ENCODE measurements at places on chromosomes 11 and 22.

- DNase-seq: no peak
These were observed 9.5 kb downstream of the PLA2G6 start for GRCh38 chr22:38171927-38172831.

DNA sequence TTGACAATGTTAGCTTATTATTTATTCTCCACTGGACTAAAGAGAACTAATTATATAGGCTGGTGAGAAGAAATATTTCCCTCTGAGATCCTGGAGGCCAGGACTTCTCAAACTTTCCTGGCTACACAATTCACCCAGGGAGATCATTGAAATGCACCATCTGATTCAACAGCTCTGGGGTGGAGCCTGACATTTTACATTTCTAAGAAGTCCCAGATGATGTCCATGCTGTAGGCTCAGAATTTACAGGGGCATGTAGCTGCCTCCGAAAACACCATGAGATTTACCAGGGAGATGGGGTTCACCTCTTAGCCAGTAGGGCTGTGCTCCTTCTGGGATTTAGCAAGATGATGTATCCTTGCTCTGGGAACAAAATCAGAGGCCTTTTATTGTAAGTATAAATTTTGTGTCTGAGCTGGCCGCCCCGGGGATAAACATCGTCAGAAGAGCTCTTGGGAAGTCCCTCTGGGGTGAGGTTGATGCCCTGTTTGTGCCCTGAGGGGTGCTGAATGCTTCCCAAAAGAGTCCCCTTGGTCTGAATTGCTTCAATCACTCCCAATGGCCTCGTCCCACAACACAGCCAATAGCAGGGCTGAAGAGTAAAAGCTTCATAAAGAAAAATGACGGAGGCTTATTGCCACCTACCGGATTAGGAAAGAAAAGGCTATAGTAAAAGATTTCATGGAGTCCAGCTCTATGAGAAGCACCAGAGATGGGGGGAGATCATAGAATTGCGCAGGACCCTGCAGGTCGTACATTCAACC, 33.4 kb upstream of the API5 start:
- no peak for DNase-seq

DNA sequence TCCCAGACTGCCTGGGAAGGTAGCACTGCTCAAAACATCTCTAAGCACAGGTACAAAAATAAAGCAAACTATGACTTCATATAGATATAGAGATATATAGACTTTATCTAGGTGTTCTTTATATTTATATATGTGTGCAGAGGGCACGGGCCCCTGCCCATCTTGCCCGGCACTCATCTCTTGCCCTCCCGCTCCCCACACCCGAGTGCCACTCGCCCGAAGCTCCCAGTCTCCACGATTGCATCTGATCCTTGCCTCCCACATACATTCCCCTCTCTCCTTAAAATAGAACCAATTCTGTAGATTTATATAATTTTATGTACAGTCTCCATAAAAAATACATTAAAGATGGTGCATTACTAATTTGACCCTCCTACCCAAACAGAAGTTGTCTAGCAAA, 55.5 kb downstream of the IGSF9B start:
- no peak for DNase-seq

GRCh38 chr22:33350491-33350890, 292.3 kb upstream of the SYN3 start:
- no peak for DNase-seq

DNA sequence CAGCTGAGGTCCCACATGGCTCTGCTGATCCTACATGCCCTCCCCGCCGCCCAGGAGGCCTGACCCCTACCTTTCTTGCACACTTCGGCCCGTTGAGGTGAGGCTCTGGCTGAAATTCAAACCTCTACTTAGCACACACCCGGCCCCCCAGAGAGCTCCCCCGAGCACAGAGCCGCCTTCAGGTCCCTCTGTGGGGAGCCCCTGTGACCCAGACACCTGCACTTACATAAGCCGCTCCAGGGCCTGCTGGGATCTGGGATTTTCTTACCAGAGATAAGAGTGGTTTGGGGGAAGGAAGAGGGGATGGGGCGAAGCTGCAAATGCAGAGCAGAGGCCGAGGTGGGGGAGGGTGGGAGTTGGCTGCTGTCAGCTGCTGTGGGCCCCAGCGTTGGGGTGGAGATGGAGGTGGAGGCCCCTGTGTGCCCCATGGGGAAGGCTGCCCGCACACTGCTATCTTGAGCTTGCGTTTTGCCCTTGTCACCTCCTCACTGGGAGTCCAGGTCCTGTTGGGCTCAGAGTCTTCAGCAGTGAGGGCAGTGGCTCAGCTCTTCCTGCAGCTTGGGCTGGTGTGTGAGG, 30.6 kb downstream of the CAPN1 start:
- DNase-seq: no peak

- DNase-seq: no peak
These were observed 54.8 kb downstream of the CD44 start for GRCh38 chr11:35193767-35194166.

DNA sequence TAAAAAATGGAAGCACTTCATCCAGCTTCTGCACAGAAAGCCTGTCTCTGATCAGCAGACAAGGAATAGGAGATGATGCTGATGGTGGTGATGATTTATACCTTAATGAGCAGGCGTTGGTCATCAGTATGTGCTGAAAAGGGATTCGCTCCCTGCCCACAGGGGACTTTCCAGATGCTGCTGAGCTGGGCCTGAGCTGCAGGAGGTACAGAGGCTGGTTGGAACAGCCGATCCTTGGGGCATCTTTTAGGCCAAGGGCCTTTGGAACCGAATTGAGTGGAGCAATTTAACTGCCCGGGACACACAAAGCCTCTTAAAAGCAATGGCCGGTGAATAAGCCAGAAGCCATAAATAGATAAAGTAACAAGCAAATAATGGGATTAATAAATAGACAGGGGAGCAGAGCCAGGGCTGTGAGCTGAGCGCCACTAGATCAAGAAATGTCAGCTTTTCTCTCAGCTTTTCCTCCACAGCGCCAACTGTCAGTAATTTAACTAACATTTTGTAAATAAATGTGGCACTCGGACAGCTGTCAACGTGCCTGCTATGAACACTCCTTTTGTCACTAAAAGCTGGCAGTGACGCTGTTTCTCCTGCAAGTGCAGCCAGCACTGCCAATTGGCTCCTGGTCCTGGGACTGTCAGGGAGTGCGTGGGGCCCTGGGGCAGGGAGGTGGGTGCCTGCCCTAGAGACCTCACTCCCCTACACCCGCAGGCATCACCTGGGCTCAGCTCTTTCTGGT, 562.3 kb downstream of the NTM start:
- DNase-seq: no peak

- DNase-seq: no peak
These were observed 12.7 kb upstream of the TMA7B start for GRCh38 chr22:39947220-39948216.

- no peak for DNase-seq
These were observed 38.8 kb upstream of the POU2AF1 start for GRCh38 chr11:111417766-111418435.

DNA sequence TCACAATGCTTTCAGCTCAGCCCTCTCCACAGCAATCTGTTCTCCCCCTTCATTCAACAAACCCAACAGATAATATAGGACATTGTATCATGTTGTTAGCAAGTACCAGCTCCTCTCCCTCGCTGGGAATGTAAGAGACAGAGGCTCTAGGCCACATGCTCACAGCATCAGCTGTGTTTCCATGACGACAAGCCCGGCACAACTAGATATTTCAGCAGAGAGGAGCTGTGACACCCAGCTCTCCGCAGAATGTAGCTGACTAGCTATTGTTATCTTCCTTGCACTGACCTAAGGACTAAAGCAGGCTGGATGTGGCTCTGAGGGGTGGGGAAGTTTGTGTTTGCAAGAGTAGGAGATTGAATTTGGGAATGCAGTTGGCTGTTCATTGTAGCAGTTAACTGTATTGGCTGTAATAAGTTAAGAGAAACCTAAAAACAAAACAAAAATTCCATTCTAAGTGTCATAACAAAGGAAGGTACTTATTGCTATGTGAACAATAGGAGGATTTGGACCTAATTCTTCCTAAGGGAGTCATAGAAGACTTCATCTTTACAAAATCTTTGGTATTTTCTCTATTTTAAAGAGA, 28.0 kb upstream of the RRAS2 start:
- no peak for DNase-seq

- no peak for DNase-seq
These were observed 749 bp upstream of the BEST1 start for GRCh38 chr11:61949169-61950034.

- DNase-seq: no peak
These were observed 928 bp upstream of the CRACR2B start for GRCh38 chr11:826836-827145.

DNA sequence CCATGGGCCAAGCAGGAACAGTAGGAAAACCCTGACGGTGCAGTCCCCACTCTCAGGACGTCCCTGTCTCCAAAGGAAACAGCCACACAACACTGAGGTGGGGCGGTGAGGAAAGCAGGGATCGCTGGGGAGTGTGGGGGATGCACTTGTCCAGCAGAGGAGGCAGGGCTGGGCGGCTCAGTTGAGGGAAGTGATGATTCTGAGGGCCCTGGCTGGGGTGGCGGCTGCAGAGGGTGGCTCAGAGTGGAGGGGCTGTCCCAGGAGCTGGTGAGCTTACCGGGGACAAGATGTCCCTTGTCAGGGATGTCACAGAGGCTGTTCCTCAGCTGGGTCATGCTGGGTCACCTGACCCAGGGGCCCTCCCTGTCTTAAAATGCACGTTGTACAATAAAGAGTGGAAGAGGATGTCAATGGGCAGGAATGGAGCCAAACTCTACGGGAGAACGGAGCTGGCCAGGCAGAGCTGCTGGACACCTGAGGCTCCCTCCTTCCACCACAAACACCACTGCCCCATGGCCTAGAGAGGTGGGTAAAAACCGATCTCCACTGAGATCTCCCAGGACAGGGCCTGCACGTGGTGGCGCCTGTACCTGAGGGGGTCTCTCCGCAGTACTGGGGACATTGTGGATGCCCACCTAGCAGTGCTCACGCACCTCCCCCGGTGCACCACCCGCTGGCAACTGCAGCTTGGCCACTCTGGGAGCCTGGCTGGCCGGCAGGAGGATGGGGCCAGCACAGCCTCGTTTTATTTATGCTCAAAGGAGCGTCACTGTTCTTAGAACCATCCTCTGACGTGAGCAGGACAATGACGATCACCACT, 9.7 kb upstream of the EFCAB6 start:
- no peak for DNase-seq

DNA sequence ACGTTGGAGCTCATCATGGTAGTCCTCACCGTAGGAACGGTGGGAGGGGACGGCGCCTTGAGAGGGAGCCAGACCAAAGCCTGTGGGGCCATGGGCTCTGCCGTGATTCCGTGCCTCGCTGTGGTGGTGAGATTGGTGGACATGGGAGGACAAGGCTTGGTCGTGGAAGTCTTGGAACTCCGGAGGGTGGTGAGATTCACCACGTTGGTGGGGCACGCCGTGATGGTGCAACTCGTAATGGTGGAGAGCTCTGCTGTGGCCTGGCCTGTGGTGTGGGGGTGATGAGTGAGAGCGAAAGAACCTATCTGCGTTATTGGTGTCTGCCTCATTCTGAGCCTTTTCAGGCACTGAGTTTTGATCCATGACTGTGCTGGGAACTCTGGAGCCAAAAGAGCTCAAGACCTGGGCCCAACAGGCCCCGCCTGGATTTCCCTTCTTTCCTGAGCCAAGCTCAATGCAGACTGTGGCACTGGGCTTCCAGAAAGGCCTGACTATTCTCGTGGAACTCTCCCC, at the start of gene CATSPER1:
CATSPER1 (minus strand) TSS at position 463 of the 513 bp plus-strand sequence; CDS start at position 363, 100 bp downstream.
- DNase-seq: no peak

DNA sequence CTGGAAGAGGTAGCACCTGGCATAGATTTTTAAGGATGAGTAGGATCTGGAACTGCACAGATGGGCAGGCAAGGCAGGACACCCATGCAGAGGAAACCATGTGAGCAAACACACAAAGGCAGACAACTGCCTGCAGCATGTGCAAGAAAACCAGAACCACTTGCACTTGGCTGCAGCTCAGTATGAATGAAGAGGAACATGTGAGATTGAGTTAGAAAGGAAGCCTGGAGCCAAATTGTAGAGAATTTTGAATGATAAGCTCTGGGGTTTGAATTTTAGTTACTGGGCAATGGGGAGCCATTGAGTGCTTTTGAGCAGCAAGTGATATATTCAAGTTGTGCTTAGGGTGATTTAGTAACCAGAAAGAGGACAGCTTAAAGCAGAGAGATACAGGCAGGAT, 583.4 kb downstream of the SOX6 start:
- no peak for DNase-seq

- DNase-seq: no peak
These were observed 606.4 kb downstream of the OPCML start for GRCh38 chr11:132925825-132926469.

DNA sequence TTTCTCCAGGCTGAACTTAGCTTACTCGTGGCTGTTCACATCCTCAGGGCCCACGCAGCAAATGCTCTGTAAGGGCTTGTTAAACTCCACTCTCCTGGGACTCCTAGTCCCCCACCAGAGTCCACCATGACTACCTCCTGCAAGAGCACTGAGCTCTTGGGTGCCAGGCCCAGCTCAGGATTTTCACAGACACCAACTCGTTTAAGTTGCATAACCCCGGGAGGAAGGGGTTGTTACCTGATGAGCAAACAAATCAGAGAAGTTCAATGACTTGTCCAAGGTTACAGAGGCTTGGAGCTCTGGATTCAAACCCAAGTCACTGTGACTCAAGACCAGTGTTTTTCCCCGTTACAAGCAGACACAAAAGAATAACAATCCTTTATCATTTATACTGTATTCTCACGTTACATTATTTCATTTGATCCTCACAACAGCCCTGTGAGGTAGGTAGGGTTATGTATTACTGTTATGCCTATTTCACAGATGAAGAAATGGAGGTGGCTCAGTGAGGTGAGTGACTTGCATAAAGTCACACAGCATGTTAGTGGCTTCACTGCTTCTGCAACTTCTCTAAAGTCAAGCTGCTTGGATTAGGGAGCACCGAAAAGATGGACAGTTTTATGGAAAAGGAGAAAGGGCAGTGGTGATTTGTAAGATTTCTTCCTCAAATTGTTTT, 17.4 kb downstream of the KCTD21 start:
- no peak for DNase-seq

GRCh38 chr11:15775797-15776196, 580.5 kb downstream of the SOX6 start:
- DNase-seq: no peak

GRCh38 chr22:41302021-41302767, 869 bp downstream of the ZC3H7B start:
- peak; percentile 23 for DNase-seq

Data from CD8-positive, alpha-beta memory T cell (primary cell).